CD14-positive monocyte (primary cell): ENCODE measurements at places on chromosomes 6 and 20.
A peak's percentile ranks its signal among the peaks of the same experiment; 100 is the strongest.

GRCh38 chr20:54257071-54257816 lies 49.4 kb downstream of the PFDN4 start:
- DNase-seq, result no peak

GRCh38 chr20:59007665-59008511 lies 834 bp upstream of the CTSZ start:
- DNase-seq, result peak; percentile 100

DNA sequence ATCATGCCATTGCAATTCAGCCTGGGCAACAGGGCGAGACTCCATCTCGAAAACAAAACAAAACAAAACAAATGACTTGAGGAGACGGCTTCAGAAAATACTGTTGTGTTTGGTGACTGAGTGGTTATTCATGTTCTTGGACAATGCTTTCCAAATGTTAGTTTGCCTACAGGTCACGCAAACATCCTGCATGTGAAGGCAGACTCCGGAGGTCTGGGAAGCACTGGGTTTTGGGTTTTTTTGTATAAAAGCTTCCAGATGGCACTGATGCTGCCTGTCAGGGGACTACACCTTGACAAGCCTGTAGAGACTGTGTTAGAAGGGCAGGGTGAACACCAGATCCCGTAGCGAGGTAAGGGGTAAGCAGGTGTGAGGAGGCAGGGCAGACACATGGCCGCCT lies 81.7 kb downstream of the THBS2 start:
- DNase-seq, result no peak

- DNase-seq, result no peak
Observed at GRCh38 chr6:95408111-95408510, 169.2 kb upstream of the MANEA start.

- DNase-seq, result no peak
Observed at GRCh38 chr20:63652192-63652980, 838 bp downstream of the STMN3 start.

DNA sequence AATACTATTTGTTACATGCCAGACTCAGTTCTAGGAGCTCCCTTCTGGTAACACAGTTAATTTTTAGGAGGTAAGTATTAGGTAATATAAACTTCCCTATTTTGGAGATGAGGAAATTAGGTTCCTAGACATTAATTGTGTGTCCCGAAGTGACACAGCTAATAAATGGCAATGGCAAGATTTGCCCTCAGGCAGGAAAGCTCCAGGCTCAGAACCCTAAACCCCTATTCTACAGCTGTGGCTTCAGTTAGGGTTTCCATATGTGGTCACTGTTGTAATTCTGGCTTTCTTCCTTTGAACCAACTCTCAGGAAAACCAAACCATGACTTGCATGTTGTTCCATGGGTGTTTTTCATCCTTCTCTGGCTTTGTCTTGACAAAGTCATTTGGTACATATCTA lies 188.2 kb downstream of the PLCB1 start:
- DNase-seq, result peak; percentile 34

DNA sequence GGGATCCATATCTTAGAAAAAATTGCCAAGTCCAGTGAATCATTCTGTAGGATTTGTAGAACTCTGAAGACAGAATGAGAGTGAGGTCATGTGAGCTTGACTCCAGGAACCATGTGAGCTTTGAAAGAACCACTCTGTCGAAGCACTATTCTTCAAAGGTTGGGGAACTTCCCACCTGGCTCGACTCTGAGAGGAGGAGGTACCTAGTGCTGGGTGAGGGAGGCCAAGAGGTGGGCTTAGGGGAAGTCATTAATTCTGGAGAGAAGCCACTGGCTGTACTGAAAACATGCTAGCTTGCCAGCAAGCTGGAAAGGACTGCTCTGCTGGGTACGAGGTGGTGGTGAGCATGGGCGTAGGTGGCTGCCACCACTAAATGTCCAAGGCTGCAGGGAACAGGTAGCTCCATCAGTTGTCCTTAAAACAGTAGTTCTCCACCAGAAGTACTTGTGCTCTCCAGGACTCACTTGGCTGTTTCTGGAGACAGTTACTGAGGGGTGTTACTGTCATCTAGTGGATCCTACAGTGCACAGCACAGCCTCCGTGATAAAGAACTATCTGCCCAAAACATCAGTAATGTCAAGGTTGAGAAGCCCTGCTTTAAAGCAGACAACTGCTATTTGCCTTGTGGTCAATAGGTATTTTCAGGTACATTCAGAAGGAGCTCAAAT lies 34.7 kb upstream of the SYNJ2 start:
- DNase-seq, result no peak

DNA sequence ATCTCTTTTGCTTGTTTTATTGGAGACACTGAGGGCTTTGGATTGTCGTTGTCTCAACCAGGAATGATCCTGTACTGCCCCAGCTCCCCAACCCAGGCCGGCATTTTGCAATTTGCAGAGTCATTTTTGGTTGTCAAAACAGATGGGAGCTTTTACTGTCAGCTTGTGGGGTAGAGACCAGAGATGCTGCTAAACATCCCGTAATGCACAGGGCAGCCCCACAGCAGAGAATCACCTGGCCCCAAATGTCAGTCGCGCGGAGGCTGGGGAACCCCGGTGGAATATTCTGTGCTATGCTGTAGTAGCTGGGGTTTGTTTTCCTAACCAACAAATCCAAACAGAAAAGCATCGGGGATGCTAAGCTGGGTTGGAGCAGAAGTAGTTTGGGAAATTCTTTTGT lies 99.7 kb downstream of the TSHZ2 start:
- DNase-seq, result no peak

DNA sequence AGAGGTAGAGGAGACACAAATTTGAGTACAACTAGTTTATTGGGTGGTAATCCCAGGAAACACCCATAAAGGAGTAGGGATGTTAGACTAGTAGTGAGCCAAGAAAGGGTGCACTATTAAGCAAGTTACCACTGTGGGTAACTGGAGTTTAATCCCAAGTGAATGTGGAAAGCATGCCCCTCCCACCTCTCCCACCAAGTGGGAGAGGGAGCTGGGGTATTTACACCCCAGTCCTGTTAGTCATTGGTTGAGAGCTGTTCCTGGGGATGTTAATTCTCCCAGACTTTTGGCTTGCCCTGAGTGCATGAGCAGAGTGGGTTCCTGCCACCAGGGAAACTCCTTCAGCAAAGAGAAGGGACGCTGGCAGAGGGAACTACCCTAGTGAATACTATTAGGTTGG lies 49.2 kb upstream of the ZFP64 start:
- no peak for DNase-seq

DNA sequence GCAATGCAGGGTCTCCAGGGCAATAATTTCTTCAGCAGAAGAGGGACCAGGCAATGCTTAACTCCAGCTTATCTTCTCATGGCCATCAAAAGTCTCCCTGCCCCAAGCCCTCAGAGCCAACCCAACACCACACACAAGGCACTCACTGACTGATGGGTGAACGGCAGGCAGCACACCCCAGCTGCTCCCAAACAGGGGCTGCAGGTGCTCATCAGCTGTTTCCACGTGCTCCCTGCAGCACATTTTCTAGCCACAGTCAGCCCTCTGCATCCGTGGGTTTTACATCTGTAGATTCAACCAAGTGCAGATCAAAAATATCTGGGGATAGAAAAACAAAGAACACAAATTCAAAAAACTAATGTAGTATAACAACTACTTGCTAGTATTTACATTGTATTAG lies 4.0 kb upstream of the GABRR1 start:
- no peak for DNase-seq

DNA sequence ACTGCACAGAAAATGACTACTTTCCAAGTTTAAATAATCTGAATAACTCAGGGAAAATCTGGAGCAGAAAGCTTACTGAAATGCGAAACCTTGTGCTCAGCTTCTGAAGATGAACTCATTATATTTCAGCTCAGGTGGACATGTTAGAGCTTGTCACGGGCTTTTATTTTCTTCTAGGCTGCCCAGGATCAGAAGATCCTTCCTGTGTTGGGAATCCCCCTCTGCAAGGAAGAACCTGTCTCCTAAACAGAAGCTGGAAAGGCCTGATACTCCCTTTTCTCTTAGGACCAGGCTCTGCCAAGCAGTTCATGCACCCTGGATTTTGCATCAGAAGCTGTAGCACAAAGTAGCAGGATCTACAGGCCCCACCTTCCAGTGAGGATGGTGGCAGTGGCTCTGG lies 5.1 kb upstream of the SLC2A12 start:
- no peak for DNase-seq

GRCh38 chr6:42251911-42252637 lies 34.4 kb upstream of the MRPS10 start:
- no peak for DNase-seq

DNA sequence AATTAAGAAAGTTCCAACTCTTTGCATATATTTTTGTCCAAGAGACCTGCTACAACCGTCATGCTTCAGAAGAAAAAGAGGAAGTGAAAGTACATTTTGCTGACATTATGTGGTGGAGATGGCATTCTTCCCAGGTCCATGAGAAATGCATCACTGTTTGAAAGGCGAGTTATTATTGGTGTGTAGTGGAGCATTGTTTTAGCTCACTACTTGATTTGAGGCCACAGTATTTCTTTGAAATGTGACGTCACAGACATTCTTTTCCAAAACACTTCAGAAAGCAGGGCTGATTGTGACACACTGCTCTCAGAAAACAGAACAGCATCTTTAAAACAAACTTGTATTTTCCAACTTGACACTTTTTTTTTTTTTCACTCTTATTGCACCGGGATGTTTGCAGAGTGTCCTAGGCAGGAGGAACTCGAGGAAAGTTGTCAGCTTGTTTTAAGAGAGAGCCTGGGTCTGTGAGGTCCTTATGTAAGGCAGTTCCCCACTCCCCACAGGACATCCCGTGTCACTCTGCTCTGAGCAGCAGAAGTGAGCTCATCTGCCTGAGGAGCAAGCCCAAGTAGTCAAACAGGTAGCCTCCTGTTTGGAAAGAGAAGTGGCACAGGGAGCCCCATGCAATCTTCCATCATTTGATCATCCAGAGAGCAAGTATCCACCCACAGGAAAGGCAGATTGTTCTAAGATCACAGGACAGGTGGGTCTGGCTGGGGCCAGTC lies 1.1 kb downstream of the SPTLC3 start:
- peak; percentile 79 for DNase-seq

GRCh38 chr6:157685596-157686280 lies 137.3 kb upstream of the SNX9 start:
- DNase-seq, result no peak

DNA sequence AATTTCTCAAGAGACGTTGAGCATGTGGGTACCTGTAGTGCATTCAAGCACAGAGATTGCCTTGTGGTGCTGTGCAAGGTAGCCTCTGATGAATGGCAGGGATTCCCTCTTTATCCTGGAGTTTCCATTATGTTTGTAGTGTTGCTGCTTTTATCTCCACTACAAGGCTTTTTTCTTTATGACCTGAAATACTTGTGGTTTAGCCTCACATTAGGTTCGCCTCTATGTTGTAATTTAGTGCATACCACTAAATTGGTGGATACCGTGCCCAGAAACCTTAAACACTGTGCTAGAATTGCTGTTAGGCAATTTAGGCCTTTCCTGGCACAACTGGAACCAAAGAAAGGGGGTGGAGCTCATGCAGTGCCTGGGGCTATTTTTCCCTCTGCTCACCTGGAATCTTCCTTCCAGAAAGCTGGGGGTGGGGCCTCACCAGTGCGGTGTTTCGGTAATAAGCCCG lies 76.8 kb downstream of the NCOA7 start:
- DNase-seq, result peak; percentile 6

DNA sequence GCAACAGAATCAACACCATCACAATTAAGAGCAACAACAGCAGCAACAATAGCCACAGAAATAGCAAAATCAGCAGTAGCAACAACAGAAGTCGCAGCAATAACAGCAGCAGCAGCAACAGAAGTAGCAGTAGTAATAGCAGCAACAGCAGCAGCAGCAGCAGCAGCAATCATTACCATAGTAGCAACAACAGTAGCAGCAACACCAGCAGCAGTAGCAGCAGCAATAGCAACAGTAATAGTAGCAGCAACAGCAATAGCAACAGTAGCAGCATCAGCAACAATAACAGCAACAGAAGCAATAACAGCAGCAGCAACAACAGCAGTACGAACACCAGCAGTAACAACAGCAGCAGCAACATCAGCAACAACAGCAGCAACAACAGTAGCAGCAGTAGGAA lies 39.8 kb downstream of the SLC22A2 start:
- no peak for DNase-seq

DNA sequence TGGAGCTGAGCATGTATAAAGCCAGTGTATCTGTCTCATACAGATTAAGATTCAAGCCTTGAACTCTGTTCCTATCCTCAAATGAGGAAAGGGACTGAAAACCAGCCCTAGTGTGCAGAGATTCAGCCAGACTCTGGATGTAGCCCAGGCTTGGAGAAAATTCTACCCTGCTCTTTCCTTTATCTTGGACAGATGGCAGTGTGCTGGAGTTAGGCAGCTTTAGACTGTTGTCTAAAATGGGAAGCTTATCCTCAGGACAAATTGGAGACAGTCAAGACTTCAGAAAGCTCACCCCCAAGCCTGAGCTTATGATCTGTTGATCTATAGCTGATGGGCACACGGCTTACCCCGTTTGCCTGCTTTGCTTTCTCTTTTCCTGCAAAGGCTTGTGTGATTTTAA lies 1057.6 kb downstream of the KIF16B start:
- DNase-seq, result no peak

DNA sequence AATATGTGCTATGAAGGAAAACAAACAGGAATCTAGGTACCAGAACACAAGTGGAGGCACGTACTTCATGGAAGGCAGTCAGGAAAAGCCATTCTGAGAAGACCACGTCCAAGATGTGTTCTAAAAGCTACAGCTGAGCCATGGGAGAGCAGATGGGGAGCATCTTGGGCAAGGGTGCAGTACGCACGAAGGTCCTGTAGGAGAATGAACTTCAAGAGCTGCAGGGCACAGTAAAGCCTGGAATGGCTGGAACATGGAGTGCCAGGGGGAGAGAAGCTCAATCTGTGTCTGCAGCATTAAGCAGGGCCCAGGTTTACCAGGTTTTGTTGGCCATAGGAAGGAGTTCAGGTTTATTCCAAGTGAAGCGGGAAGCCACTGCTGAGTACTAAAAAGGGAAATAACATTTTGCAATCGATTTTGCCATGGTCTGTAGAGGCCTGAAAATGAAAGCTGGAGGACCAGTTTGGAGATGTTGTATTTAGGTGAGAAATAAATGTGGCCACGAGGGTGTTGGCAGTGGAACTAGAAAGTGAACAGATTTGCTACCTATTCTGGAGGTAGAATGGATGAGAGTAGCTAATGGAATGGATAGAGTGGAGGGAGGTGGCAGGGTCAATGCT lies 29.9 kb downstream of the ADTRP start:
- DNase-seq, result peak; percentile 57

DNA sequence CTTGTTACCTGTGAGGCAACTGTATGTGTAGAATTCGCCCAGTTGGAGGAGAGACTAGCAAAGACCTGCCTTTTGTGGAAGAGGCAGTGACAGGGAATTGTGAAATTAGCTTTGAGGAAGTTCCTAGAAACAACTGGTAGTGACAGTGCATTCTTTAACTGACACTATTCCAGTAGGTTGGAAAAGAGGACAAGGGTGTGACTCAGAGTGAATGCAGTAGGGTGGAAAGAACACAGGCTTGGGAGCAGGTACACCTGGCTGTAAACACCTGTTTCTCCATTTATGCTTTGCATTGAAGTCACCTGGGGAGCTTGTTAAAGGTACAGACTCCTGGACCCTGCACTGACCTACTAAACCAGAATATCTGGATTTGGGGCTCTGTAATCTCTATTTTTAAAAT lies 295.7 kb downstream of the PHACTR1 start:
- peak; percentile 64 for DNase-seq

GRCh38 chr6:110864824-110865223 lies 9.8 kb upstream of the AMD1 start:
- DNase-seq, result no peak
